K562 (cell line): ENCODE measurements at places on chromosomes 3 and 15. TPM values are rescaled to one million over a fixed set of nuclear protein-coding genes. Genes with fewer than 3 reads are reported as not detected.

Gene CCK
- total RNA-seq: not detected in 2 replicates

Gene CAND2
- total RNA-seq: 14.2 and 14.9 TPM in 2 replicates

GRCh38 chr3:47283591-47284364, 1.0 kb downstream of the KLHL18 start:
- DNase-seq: peak; percentile 53

DNA sequence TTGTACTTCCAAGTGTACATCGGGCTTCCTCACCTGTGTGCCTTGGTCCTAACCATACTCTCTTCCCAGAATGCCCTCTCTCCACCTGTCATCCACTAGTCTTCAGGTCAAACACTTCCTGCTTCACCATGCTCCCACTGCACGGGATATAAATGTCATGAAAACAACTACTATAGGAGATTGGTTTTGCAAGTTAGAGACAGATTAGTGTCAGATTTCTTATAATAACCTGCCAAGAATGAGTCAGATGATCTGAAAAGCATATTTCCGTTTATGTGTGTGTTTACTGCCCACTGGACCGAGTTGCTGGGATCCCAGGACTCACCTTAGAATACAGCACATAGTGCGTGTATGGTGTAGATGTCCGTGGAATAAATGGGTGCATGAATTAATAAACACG, 21.4 kb downstream of the PLA1A start:
- DNase-seq: no peak

GRCh38 chr15:81947548-81947947, 98.3 kb downstream of the MEX3B start:
- peak; percentile 66 for DNase-seq

DNA sequence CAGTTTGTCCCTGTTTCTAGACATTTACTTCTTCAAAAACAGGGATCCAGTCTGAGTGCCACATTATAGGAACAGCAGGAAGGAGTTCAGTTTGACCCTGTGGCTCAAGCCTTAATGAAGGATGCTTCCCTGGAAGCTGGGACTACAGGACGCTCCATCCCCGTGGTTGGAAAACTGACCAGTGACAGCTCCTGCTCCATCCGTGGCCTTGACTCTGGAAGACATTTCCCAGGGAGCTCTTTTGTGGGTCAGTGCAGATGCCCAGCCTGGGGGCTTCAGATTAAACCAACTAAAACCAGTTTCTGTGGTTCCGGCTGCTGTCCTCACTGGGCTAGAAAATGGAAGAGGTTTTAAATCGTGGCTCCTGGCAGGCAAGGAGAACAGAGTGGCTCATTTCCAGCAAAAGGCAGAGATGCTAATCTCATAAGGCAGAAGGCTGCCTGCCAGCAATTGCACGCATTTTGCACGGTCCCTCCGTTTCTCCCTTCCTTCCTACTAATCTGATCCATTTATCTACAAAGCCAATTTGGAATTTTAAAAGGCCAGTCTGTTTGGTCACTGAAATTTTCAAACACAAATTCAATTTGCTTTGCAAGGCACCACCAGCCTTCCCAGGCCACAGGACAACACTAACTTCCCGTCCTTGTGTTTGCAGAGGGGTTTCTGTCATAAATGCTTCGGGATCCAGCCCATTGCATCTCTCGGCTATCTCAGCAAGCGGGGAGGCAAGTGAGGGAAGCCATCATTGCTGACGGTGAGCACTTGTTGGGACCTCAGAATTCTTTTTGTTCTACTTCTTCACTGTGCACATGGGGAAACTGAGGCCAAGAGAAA, 6.2 kb upstream of the SSUH2 start:
- DNase-seq: no peak
